ENCODE measurements at places on chromosomes 16 and 17. TPM values are rescaled to one million over a fixed set of nuclear protein-coding genes. Genes with fewer than 3 reads are reported as not detected.

GRCh38 chr17:48048384-48049126 is 396 bp downstream of the NFE2L1 start:
- H3K4me3 ChIP-seq, result peak overlapping the region; percentile 94
- peak; percentile 84 for DNase-seq
- H3K36me3 ChIP-seq, result peaks cover 5% of the 10 kb centered on the region
- peaks cover 52% of the 10 kb centered on the region for H3K4me1 ChIP-seq
- H3K27me3 ChIP-seq, result no peaks in the 10 kb centered on the region

GRCh38 chr16:87801679-87802259 is 36.0 kb upstream of the KLHDC4 start:
- H3K36me3 ChIP-seq, result no peaks in the 10 kb centered on the region
- no peak for DNase-seq
- H3K4me1 ChIP-seq, result peaks cover 10% of the 10 kb centered on the region
- no peaks in the 10 kb centered on the region for H3K27me3 ChIP-seq

GRCh38 chr17:28711723-28712031 is at the start of gene PROCA1:
TSS of gene PROCA1 (minus strand) at chr17:28711888. CDS start at chr17:28711660, 228 bp downstream.
- H3K27me3 ChIP-seq, result no peaks in the 10 kb centered on the region
- peaks cover 25% of the 10 kb centered on the region for H3K4me1 ChIP-seq
- peaks cover 16% of the 10 kb centered on the region for H3K36me3 ChIP-seq

GRCh38 chr16:69936252-69936651 is 14.9 kb upstream of the CLEC18A start:
- peaks cover 20% of the 10 kb centered on the region for H3K36me3 ChIP-seq
- H3K27ac ChIP-seq, result no peak overlapping the region
- H3K4me1 ChIP-seq, result peaks cover 3% of the 10 kb centered on the region
- no peak overlapping the region for H3K4me3 ChIP-seq
- DNase-seq, result no peak

DNA sequence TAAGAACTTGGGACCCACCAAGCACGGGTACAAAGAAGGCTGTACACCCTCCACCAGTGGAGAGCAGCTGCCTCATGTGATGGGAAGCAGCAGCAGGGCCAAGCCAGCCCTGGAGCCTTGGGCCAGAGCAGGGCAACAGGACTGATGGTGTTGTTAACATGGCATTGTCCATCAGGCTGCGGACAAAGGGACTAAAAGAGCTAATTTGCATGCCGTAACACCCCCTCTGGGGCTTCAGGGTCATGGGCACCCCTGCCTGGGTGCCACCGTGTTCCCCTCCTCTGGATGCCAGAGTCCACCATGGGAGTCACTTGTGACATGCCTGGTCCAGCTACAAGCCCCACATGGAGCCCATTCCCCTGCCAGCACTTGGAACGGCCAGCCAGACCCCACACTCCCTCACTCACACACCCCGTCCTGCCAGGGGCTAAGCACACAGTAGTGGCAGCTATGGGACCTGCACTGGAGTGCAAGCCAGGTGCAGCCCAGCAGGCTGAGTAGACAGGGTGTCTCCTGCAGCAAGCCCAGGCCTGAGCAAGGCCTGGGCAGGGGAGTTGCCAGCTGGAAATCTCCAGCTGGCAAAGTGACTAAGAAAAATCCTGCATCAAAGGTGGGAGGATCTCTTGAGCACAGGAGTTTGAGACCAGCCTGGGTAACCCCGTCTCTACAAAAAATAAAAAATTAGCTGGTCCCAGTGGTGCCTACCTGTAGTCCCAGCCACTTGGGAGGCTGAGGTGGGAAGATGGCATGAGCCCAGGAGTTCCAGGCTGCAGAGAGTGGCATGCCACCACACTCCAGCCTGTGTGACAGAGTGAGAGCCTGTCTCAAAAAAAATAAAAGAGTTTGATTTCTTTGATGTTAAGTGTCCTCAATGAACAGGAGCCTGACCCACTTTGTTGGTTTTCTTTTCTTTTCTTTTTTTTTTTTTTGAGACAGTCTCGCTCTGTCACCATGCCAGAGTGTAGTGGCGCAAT is 33.7 kb downstream of the NOL11 start:
- no peak overlapping the region for H3K4me3 ChIP-seq
- no peak for DNase-seq
- no peak overlapping the region for H3K27ac ChIP-seq
- H3K36me3 ChIP-seq, result peaks cover 19% of the 10 kb centered on the region
- no peaks in the 10 kb centered on the region for H3K4me1 ChIP-seq

CRK gene
- 83.5 TPM for total RNA-seq

DNA sequence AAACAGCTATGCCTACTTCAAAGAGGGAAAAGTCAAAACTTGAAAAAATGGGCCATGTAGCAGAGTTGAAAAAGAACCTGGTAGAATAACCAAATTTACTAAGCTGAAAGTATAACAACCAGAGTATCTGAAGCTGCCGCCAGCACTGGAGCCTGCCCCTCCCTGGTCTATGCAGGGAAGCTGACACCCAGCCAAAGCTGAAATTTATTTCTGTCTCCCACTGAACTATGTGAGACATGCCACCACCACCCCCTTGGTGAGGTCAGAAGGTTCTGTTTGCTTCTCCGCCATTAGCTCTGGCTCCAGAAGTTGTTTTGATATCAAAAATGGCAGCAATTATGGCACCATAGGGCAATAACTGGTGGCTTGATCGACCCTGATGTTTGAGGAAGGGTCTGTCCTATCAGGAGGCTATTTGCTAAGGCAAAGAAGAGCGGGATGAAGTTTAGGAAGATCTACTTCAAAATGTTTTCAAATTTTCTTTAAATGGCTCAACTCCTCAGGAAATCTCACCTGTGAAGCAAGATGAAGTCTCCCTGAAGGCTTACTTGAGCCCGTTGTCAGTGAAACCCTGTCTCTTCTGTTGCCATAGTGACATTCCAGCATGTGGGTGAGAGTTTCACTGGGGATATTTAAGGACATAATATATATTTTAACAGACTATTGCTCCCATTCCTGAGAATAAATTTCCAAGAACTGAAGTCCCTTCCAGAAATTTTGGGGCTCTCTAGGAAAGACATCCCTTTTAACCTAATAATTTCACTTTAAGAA is 122.0 kb downstream of the COPRS start:
- no peaks in the 10 kb centered on the region for H3K36me3 ChIP-seq
- H3K27ac ChIP-seq, result no peak overlapping the region
- peaks cover 28% of the 10 kb centered on the region for H3K4me1 ChIP-seq
- no peak overlapping the region for H3K4me3 ChIP-seq
- no peak for DNase-seq

TBCD gene
- total RNA-seq, result 31.8 TPM

- no peak overlapping the region for H3K4me3 ChIP-seq
- H3K27me3 ChIP-seq, result no peaks in the 10 kb centered on the region
- no peak for DNase-seq
- no peak overlapping the region for H3K27ac ChIP-seq
- H3K4me1 ChIP-seq, result peaks cover 10% of the 10 kb centered on the region
These were observed 902 bp upstream of the DHRS7B start for GRCh38 chr17:21125862-21126261.

DNA sequence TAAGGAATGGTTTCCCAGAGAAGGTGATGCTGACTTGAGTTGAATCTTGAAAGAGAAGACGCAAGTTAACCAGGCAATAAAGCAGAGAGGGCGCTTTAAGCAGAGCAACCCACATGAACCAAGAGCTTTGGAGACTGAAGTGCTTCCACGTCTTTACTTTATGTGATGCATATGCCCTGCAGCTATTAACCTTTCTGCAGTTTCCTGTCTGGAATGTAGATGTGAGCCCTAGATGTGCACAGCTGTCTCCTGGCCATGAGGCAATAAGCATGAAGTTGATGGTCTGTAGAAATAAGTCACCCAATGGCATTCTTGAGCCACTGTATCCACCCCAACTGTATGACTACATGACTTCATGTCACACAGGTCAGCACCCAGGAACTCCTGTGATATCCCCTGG is 5.7 kb upstream of the CHST4 start:
- no peak overlapping the region for H3K27ac ChIP-seq
- no peaks in the 10 kb centered on the region for H3K4me1 ChIP-seq
- no peaks in the 10 kb centered on the region for H3K27me3 ChIP-seq

CCDC154 gene
- 1.5 TPM for total RNA-seq

- peak overlapping the region; percentile 29 for H3K4me3 ChIP-seq
- H3K4me1 ChIP-seq, result peaks cover 9% of the 10 kb centered on the region
- H3K27ac ChIP-seq, result no peak overlapping the region
- no peak for DNase-seq
- H3K36me3 ChIP-seq, result peaks cover 16% of the 10 kb centered on the region
- no peaks in the 10 kb centered on the region for H3K27me3 ChIP-seq
These were observed 408 bp upstream of the KPNA2 start for GRCh38 chr17:68035131-68035522.

DNA sequence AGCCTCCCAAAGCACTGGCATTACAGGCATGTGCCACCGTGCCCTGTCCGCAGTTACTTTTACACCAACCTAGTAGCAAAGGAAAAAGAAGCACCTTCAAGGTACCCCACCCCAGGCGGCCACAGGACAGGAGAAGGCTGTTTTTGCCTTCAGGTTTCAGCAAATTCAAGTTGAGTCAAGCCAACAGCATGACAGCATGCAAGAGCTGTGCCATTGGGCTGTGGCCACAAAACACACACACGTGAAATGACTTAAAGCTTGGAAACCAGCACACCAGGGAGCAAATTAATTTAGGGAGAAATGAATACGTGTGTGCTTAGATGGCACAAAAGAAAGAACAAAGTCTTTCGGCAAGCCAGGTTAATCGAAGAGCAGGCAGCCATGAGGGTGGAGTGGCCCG is 39.7 kb downstream of the ERCC4 start:
- no peak for DNase-seq
- H3K4me3 ChIP-seq, result no peak overlapping the region
- H3K27me3 ChIP-seq, result peaks cover 2% of the 10 kb centered on the region
- no peaks in the 10 kb centered on the region for H3K36me3 ChIP-seq
- H3K4me1 ChIP-seq, result peaks cover 30% of the 10 kb centered on the region

GRCh38 chr17:45104029-45104428 is 28.3 kb downstream of the PLCD3 start:
- no peak overlapping the region for H3K27ac ChIP-seq
- peaks cover 48% of the 10 kb centered on the region for H3K36me3 ChIP-seq
- H3K4me1 ChIP-seq, result no peaks in the 10 kb centered on the region

GRCh38 chr16:10539793-10540192 is 40.6 kb downstream of the EMP2 start:
- DNase-seq, result no peak
- H3K4me1 ChIP-seq, result no peaks in the 10 kb centered on the region
- H3K27me3 ChIP-seq, result no peaks in the 10 kb centered on the region
- no peaks in the 10 kb centered on the region for H3K36me3 ChIP-seq
- H3K27ac ChIP-seq, result no peak overlapping the region

SPATA32 gene
- total RNA-seq, result not detected

DNA sequence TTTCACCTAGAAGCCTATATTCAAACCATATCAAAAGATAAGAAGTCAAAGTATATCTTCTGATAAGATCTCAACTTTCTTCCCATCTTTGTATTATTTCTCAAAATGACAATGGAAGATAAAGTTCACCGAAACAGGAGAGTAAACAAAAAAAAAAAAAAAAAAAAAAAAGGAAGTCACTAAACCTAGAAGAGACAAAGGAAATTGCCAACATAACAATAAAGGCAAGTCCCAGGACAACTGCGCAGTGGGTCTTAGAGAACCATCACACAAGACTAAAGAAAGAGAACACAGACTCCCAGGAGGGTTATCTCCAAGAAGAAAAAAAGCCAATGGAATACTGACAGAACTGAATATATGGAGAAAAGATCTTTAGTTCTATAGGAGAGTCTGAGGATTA is 65.7 kb downstream of the SMURF2 start:
- no peak overlapping the region for H3K4me3 ChIP-seq
- no peak for DNase-seq
- peaks cover 3% of the 10 kb centered on the region for H3K4me1 ChIP-seq
- no peak overlapping the region for H3K27ac ChIP-seq
- peaks cover 44% of the 10 kb centered on the region for H3K36me3 ChIP-seq

C17orf113 gene
- total RNA-seq, result 0.19 TPM

DNA sequence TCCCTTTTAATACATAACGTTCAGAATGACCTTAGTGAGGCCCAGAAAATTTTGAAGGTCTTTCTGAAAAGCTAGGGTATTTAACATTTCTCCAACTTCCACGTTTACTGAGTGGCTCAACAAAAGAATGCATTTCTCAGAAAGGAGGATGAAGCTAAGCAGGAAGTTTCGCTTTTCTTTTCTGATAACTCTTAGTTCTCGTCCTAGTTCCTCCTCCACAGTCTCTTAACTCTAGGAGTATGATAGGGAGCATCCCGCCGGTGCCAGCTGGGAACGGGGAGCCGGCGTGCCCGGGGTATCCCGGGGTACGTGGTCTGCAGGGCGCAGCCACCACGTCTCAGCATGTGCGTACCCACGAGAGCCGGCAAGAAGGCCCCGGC is 363 bp downstream of the KARS1 start:
- H3K36me3 ChIP-seq, result peaks cover 12% of the 10 kb centered on the region
- H3K27ac ChIP-seq, result peak overlapping the region; percentile 94

TERB1 gene
- total RNA-seq, result 0.16 TPM

CPHXL2 gene
- total RNA-seq, result not detected
